Anterior cingulate cortex (tissue), 58 donors: ENCODE measurements at places on chromosomes 4 and X.

DNA sequence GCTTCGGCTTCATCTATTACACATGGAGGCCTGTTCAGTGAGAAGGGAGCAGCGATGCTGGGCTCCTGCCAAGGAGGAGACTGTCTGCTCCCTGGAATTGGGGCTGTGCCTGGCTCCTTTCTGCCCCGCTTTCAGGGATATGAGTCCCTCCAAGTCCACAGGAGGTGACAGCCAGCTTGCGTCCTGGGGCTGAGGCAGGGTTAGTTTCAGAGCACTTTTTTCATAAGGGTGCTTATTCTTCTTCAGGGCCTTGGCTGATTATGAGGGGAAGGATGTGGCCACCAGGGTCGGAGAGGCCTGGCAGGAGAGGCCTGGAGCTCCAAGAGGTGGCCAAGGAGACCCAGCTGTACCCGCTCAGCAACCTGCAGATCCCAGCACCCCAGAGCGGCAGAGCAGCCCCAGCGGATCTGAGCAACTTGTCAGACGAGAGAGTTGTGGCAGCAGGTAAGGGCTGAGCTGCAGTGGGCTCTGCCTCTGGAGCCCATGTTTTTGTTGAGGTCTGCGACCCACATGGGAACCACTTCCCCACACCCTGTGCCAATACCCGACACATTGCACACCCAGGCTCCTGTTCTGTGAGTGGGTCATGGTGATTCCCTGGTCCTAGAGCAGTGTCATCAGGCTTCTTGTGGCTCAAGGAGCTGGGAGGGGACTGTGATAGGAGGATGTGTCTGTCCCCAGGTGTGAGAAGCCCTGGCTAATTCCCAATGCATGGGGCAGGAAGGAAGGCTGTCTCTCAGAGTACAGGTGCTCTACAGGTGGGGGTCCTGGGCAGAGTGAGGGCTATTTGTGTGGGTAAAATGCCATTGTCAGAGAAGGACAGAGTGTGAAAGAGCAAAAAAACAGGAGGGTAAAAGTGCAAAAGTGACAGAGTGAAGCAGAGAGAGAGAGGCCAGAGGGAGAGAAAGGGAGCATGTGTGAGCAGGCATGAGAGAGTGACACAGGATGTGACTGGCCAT, 47.4 kb downstream of the ZNF185 start:
- DNase-seq = no peak

DNA sequence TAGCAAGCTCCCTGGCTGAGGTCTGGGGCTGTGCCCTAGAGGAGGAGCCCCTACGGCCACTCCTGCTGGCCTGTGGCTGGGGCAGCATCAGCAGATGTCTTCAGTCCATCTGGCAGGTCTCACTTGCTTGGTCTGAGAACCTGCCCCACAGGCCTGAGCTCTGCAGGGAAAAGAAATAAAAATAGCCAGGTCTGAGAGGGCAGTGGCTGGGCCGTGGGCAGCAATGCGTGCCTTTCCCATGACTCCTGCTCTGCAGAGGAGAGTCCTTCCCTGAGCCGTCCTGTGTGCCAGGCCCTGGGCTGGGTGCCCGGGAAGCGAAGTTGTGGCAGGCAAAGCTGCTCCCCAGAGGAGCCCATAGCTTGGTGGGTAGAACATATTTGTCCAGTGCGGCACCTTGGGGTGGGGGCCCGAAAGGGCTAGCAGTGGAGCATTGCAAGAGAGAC, 11.3 kb upstream of the KIAA0232 start:
- DNase-seq = no peak

GRCh38 chrX:127884921-127885320, 167.3 kb downstream of the ACTRT1 start:
- no peak for DNase-seq

- no peak for DNase-seq
Measured at GRCh38 chr4:41532882-41533281, 5.1 kb upstream of the LIMCH1 start.

DNA sequence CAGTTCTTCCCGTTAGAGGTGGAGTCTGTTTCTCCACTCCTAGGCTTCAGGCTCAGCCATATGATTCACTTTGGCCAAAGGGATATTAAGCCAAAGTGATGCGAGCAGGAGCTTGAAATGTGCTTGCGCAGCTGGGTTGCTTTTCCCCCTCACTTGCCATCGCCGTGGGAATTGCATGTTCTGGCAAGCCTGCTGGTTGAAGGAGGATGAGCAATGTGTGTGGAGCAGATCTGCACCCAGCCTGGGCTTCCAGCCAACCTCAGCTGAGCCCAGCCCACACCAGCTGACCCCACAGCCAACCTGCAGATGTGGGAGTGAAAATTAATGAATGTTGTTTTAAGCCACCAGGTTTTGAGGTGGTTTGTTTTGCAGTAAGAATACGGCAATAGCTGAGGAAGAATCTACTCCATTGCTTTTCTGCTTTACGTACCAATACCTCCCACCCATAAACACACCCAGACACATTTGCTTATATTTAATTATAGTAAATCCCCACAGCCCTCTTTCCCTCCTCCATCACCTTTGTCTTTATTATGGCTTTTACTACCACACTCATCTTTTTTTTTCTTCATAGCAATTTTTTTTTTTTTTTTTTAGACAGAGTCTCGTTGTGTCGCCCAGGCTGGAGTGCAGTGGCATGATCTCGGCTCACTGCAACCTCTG, 132.8 kb upstream of the FUNDC1 start:
- peak; percentile 1 for DNase-seq

GRCh38 chrX:135295238-135295943, 13.9 kb upstream of the ETDC start:
- peak; percentile 28 for DNase-seq

- no peak for DNase-seq
Measured at GRCh38 chr4:135485371-135485770, 1283.8 kb upstream of the PABPC4L start.

DNA sequence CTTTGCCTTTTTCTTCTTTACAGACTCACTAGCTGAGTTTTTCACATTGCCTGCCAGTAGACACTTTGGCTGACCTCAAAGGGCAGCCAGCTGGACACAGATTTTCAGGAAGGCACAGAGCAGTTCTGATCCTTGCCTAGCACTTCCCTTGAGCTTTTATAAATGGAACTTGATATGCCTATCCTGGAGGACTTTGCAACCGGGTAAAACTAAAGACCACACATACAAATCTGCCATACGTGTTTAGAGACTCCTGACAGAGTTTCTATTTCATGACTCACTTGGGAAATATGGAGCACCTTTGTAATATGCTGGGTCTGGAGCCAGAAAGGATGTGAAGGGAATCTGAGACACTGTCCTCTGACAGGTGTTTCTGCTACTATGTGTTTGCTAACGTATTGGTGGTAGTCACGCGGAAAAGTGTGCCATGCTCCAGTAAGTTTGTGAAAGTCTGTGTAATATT, 56.7 kb upstream of the RASSF6 start:
- no peak for DNase-seq

- no peak for DNase-seq
Measured at GRCh38 chr4:28523681-28524190, 1663.1 kb downstream of the STIM2 start.

GRCh38 chr4:184030764-184031163, 125.7 kb downstream of the STOX2 start:
- no peak for DNase-seq

- no peak for DNase-seq
Measured at GRCh38 chr4:52266537-52267137, 215.5 kb downstream of the SPATA18 start.

- DNase-seq = no peak
Measured at GRCh38 chr4:55503169-55503568, 43.5 kb downstream of the CLOCK start.

DNA sequence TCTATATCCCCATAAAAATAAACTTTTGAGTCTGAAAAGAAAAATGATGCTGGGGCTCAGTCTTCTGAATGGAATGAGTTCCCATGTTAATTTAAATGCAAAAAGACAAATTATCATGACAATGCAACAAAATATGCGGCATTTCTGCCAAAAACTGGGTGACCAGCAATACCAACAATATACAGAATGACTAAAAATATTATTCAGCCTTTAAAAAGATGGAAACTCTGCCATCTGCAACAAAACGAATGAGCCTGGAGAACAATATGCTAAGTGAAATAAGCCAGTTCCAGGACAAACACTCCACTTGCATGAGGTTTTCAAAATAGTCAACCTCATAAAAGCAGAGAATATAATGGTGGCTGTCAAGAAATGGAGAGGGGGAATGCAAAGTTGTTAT, 558.5 kb downstream of the IL15 start:
- DNase-seq = no peak

DNA sequence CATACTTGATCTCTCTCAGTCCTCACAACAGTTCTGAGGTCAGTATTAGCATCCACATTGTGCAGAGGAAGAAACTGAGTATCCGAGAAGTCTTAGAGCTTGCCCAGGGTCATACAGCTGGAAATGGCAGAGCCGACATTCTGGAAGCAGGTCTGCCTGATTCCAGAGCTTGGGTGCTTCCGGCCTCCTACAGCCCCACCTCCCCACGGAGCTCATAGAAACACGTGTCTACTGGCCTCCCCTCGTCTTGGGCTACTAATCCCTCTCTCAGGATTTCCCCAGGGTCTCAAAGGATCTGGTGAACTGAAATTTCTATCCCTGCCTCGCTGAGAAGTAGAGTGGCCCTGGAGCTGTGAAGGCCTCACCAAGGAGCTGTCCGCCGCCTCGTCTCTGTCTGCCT, 12.0 kb upstream of the KDM5C start:
- DNase-seq = no peak

GRCh38 chr4:171279131-171279530, 534.1 kb upstream of the GALNTL6 start:
- DNase-seq = no peak

- no peak for DNase-seq
Measured at GRCh38 chrX:2697306-2697705, 6.2 kb downstream of the CD99 start.

GRCh38 chrX:39260965-39261364, 459.7 kb downstream of the MID1IP1 start:
- DNase-seq = no peak

GRCh38 chr4:106529348-106530023, 160.9 kb upstream of the GIMD1 start:
- DNase-seq = no peak

DNA sequence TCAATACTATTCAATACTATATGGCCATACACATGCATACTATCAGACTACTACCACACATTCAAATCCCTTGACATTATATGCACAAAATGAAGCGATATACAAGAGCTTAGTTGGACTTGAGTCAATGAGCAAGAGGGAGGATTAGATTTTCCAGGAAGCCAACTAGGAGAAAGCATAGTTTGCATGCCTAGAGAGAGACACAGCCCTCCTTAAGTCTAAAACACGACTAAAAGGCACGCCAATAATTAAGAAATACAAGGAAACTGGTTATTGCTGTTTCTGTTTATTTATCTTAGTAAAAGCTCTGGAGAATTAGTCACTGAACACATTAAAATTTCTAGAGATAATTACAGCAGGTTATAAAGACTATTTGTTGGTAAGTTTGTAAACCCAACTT, 21.8 kb downstream of the MBNL3 start:
- no peak for DNase-seq

GRCh38 chr4:147823130-147823529, 91.2 kb downstream of the ARHGAP10 start:
- no peak for DNase-seq

- DNase-seq = no peak
Measured at GRCh38 chrX:64698317-64698716, 277.9 kb downstream of the ZC4H2 start.

- DNase-seq = no peak
Measured at GRCh38 chrX:119417842-119418241, 18.7 kb downstream of the SLC25A43 start.

GRCh38 chrX:7164174-7164573, 16.2 kb upstream of the PUDP start:
- no peak for DNase-seq
